ELF-1 (cell line): ENCODE measurements at places on chromosomes 7 and 10.

- DNase-seq, result no peak
These were observed 237.3 kb downstream of the DGKI start for GRCh38 chr7:137609500-137609899.

DNA sequence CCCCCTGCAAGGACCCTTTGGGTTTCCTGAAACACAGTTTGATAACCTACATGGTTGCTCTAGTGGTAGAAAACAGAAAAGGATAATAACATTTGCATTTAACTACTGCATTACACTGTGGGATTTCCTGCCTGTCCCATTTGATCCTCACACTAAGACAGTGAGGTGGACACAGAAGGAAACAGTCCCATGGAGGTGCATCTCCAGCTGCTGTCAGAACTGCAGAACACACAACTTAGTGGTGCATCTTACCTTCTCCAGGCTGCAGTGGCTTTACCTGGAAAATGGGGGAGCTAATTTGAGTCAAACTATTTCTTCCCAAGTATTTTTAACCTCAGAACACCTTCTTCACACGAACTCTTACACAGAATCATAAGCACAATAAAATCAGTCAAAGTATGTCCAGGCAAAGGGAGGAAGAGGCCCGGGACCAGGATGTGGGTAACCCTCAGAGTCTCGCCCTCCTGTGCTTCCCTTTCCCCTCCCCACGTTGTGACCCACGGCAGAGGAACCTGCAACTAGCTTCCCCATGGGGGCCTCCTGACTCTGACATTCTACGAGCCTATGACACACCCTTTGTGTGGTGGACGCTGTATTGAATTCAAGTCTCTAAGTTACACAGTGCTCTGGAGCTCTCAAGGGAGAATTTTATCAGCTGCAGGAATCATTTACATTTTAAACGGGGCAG, 33.7 kb downstream of the SCRN1 start:
- DNase-seq, result no peak

GRCh38 chr7:115707258-115708012, 323.1 kb downstream of the TFEC start:
- DNase-seq, result no peak

DNA sequence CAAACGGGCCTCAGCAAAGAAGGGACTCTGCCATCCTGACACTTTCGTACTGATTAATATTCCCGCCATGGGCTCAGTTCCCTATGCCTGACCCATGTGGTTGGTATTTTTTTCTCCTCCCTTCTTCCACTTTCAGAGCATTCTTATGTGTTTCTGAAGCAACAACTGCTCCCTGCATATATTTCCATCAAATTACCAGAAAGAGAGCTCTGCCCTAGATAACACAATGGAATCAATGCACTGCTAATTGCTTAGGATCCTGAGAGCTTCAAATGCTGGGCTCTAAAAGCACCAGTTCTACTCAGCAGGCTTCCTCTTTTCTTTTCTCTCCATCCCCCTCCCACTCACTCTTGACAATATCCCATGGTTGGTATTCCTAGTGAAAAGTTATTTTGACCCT, 5.3 kb downstream of the TECTB start:
- DNase-seq, result no peak

GRCh38 chr10:35835545-35835944, 193.4 kb upstream of the FZD8 start:
- no peak for DNase-seq

- DNase-seq, result peak; percentile 75
These were observed 21.4 kb downstream of the CREB5 start for GRCh38 chr7:28433699-28434219.
